ENCODE measurements at places on chromosomes 3 and 15.

DNA sequence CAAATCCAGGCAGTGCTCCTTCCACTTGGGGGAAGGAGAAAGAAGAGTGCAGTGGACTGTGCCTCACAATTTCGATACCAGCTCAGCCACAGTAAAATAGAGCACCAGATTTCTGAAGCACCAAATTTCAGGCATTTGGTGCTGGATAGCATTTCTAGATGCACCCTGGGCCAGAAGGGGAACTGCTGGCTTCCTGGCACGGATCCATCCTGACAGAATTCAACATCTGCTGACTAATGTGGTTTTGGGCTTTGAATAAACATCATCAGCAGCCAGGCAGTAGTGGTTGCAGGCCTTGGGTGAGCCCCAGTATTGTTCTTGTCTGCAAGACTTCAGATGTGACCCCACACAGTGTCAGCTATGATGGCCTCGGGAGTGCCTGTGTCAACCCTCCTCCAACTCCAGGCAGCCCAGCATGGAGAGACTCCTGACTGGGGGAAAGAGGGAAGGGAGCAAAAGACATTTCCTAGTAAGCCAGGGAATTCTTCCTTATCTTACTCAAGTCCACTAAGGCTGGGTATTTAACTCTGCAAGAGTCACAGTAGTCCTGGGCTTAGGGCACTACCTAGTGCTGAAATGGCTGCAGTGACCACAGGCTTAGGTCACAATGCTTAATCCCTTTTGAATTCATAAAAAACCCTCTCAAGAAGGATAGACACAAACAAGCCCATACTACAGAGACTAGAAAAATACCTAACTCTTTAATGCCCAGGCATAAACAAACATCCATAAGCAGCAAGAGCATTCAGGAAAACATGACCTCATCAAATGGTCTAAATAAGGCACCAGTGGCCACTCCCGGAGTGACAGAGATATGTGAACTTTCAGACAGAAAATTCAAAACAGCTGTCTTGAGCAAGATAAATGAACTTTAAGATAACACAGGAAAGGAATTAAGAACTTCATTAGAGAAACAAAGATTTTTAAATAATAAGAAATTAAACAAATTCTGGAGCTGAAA, 74.7 kb downstream of the SPATA16 start:
- no peak for DNase-seq

DNA sequence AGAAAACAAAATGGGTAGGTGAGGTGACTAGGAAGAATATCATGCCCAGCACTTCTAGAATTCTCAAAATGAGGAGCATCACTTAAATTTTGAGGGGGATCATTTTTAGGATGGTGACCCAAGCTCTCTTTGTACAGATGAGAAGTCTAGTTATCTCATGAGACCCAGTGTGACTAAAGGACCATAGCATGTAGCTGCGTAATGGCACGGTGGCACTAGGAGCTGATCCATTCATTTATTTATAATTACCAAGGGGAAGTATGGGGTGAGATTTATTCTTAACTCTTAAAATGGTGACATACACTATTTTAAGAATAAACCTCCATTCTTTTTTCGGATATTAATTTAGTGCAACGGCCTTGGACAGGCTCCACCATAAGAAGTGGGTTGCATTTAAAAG, 8.3 kb downstream of the IQGAP1 start:
- DNase-seq = no peak

GRCh38 chr3:126399351-126399735, 4.6 kb downstream of the CFAP100 start:
- no peak for DNase-seq

- DNase-seq = no peak
These were observed 1.2 kb upstream of the USF3 start for GRCh38 chr3:113697500-113698090.

DNA sequence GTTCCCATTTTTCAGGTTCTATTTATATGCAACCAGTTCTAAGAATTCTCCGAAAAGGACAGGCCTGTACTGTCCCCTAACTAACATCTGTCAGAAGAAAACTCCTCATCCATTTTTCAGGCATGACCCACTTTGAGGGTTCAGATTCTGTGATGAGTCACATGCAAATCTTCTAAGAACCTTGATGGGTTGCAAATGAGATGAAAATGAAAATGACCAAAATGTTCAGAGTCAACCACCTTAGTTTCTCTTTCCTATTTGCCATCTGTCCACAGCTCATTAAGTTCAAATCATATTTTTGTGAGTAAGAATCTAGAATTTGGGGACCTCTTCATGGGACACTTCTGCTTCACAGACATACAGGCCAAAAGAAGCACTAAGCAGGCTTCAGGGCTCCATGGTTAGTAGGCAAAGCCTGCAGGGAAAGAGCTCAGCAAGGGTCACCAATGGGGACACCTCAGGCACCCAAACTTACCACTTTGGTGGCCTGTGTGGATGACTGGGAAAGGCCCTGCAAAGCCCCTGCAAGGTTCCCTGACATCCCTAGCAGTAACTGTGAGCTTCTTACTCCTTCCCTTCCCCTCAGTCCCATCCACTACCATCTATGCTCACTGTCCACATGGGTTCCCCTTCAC, 122.0 kb downstream of the WDR76 start:
- DNase-seq = no peak

- no peak for DNase-seq
These were observed 388.8 kb upstream of the PPP2R3A start for GRCh38 chr3:135576751-135577150.

GRCh38 chr3:63349583-63350573, 71.8 kb downstream of the SYNPR start:
- DNase-seq = no peak

DNA sequence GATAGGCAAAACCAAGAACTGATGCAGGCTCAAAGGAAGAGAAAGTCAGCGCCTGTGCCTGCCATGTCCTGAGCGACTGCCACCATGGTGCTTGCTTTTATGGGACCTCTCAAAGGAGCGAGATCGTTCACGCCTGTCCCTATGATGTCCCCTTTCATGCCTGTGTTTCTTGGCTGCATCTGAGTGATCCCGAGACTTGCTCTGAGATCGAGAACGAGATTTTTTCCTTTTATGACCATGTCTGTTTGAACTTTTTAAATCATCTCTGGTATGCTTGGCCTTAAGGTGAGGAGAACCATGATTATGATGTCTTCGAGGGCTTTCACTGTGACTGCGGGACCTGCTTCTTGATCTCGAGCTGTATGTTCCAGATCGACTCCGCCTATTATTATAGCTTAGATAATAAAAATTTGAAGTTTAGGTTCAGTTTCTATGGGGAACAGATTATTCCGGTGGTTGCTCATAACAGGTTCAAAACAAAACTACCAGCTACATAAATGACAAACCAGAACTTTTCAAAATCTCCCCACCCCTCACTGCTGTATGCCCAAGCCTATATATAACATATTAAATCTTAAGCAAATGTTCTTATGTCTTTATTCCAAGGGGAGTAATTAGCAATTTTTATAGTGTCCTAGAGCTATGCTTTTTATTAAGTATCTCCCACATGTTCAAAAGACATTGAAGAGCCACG, 11.6 kb downstream of the CCNL1 start:
- DNase-seq = no peak

GRCh38 chr15:40958146-40958545, 4.9 kb downstream of the CHAC1 start:
- no peak for DNase-seq

DNA sequence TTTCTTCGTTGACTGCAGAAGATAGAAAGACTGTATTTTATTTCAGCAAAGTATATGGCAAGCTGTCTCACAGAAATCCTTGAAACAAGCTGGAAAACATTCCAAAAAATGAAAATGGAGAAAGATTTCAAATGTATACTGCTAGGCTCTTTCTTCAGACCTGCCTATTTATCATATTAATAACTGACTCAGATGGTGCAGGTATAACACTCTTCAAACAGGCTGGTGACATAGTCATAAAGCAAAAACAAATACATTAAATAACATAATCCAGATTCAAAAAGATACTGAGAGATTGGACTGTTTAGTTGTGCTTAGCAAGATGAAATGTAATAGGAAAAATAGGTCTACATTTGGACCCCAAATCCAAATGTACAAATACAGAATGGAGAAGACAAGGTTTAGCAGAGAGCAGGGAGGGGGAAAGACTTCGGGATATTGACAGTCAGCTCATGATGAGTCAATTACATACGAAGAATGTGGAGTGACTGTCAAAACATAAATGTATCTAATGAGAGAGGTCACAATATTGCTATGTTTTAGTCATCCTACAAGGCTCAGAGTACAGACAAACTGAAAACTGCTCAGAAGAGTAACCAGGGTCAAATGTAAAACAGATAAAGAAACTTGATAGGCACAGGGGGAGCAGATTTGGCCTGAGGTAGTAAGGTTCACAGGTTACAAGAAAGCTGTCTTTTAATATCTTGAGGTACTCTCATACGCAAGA, 88.7 kb downstream of the DMXL2 start:
- no peak for DNase-seq

GRCh38 chr15:45664451-45664850, 29.6 kb downstream of the SQOR start:
- no peak for DNase-seq

DNA sequence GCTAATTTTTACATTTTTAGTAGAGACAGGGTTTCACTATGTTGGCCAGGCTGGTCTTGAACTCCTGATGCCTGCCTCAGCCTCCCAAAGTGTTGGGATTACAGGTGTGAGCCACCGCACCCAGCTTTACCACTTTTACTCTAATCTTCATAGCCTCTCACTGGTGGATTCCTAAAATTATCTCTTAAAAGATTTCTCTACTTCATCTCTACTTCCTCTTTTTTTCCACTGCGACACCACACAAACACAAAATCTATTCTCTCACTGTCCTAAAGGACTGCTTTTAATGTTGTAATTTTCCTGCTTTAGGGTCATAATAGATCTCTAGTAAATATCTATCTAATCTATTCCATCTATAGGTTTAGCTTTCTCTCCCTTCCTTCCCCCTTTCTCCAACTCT, 34.0 kb upstream of the TBL1XR1 start:
- no peak for DNase-seq

DNA sequence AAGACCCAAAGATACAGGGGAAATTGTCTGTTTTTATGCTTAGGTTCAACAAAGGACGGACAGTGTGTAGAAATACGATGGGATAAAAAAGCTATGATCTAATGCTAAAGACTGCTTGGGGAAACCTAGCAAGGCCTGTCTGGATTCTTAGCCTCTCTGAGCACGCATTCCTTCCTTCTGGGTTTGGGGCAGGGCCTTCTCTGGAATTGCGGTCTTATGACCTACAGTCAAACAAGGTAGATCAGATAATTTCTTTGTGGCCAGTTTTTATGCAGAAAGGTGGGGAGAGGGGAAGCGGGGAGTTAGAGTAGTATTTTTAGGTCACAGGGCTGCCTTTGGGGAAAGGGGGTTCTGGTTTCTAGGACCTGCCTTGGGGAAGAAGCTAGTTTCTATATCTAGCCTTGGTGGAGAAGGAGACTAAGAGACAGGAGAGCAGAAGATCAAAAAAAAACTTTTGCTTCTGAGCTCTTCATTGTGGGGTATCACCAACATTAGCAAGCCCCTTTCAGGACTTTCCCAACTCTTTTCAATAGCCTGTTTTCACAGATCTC, 39.1 kb upstream of the LIPC start:
- no peak for DNase-seq

GRCh38 chr3:160804762-160805161, 48.7 kb downstream of the PPM1L start:
- peak; percentile 17 for DNase-seq

DNA sequence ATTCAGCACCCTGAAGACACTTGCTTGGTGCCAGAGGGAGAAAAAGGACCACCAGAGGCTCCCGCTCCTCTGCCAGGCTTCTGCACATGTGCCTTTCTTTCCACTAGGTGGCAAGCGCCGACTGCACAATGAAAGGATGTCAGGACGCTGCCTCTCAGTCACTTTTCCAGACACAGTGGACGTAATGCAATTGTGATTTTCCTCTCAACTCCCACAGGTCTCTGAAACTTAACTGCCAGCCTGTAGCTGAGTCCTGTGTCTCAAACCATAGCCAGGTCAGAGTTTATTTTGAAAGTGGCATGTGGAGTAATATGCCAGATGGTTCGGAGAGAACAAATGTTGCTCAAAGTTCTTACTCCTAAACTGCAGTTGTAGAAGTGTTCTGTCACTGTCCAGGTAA, 162.9 kb downstream of the ITPR1 start:
- DNase-seq = peak; percentile 50

- no peak for DNase-seq
These were observed 7.7 kb downstream of the POU1F1 start for GRCh38 chr3:87268646-87269211.

DNA sequence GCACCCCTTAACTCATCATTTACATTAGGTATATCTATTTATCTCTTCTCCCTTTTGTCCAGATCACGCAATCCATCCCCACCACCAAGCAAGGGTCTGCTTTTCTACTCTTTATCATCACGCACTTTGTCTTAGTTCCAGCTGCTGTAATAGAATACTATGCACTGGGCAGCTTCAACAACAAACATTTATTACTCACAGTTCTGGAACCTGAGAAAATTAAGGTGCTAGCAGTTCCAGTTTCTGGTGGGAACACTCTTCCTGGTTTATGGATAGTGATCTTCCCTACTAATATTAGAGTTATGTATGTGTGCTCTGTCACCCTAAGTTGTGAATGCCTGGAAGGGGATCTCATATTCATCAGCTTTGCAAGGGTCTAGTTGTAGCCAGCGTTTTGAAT, 687.0 kb downstream of the NTRK3 start:
- DNase-seq = no peak

DNA sequence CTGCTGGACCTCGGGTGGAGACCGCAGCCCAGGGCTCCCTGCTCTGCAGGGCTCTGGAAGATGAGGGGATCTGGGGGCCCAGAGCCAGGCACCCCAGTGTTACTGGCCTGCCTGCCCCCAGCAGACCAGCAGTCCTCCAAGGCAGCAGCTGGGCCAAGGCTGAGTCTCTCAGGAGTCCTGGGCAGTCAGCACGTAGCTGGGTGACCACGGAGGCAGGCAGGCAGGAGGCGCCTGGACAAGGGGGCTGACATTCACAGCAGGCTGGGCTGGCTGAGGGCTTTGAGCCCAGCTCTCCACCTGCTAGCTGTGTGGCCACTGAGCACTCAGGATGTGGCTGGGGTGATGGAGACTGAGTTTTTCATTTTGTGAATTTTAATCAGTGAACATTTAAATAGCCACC, 67.9 kb downstream of the IQSEC1 start:
- no peak for DNase-seq

- no peak for DNase-seq
These were observed 71.7 kb downstream of the TNIK start for GRCh38 chr3:171388527-171388926.

- DNase-seq = no peak
These were observed 28.9 kb upstream of the MITF start for GRCh38 chr3:69710153-69710977.

DNA sequence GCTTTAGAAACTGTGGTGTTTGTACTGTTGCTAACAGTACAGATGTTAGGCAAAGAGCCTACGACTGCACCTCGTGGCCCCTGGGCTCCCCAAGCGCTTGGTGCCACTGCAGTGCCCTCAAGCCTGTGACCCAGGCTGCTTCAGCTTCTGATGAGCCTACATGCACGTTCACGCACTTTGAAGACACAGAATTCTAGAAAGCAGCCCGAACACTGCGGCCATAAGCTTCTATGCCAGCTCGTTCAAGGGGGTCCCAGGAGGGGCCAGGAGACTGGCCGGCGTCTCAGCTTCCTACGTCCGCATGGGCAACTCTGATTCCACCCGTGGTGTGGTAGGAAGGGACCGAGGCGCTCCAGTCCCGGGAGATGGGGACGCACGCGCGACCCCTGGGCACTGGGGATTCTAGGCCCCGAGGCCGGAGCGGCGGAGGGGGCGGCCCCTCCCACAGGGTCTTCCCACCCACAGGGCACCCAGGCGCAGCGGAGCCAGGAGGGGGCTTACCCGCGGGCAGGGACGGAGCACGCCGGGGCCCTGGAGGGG, 653 bp downstream of the MYO5C start:
- no peak for DNase-seq

GRCh38 chr15:59439576-59439975, 1.6 kb downstream of the FAM81A start:
- DNase-seq = no peak

GRCh38 chr3:98991393-98991792, 89.9 kb upstream of the DCBLD2 start:
- no peak for DNase-seq

All from H54 (cell line).